ENCODE measurements at places on chromosomes 6 and 20.

DNA sequence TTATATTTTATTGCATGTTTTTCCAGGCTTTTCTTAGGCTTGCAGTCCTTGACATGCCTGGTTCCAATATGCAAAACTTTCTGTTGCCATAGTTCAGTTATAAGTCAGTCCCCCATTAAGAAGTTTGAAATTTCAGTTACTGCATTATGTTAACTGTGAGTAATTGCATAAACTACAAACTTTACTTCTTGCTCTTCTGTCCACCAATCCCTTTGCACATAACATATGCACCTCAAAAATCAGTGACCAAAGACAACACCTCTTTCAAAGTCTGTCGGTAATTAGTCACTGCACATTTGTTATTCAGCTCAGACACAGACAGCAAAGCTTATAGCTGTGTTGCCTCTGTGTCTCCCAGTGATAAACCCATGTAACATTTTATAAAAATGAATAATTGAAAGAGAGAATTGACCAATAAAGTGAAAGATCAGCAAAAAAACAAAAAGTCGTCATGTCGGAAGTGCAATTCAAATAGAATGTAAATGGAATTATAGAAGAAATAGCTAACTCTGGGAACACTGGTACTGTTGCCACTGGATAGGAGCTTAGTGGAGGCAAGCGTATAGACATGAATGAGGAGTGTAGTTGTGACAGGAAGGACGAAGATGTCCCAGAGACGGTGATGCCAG lies 50.3 kb upstream of the BTBD3 start:
- no peak for DNase-seq

GRCh38 chr6:24927277-24927955 lies 8.3 kb downstream of the RIPOR2 start:
- DNase-seq, result no peak

GRCh38 chr6:139905404-139906052 lies 531.1 kb upstream of the CITED2 start:
- no peak for DNase-seq

DNA sequence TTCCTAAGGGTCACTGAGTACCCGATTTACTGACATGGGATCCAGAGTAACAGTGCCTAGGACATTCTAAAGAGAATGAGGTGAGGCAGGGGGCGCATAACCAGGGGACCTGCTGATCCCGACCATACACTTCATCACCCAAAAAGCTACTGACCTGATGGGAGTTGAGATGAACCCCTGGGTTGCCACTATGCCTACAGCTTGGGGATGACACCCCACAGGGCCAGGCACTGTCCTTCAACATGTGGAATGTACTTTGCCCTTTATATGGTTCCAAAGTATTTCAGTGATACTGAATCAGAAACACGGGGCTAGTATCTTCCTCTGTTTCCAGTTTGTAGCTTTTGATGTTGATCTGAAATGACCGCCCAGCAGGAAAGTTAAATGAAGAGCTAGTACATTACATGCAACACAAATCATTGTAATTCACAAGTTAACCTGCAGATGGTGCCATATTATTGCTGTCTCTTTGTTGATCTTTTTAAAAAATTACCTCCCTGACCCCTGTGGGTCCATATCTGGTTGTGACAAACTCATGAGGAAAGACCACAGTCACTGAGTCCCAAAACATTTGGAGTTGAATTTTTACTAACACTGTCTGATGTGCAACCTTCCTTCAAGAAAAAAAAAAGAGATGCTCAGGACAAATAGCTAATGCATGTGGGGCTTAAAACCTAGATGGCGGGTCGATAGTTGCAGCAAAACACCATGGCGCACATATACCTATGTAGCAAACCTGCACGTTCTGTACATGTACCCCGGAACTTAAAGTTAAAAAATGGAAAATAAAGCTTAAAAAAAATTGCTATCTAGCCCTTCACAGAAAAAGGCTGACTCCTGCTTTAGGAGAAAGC lies 42.7 kb upstream of the GCNT2 start:
- no peak for DNase-seq

DNA sequence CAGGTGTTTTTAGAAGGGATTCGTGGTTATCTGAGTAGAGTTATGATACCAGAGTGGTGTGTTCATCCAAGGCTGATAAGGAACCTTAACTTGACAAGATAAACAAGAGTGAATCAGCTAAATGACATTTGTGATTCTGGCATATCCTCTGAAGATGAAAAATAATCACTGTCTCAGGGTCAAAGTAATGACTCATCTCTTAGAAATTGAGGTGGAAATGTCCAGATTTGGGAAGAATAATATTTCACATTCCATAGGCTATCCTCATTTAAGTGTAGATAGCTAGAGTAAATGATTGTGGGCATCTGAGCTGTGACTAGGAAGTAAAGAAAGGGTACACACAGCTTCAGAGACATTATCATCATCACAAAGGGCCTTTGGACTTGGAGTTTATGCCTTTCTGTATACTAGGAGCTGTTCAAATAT lies 255.7 kb downstream of the GJA1 start:
- DNase-seq, result no peak

GRCh38 chr6:132725947-132726607 lies 12.2 kb upstream of the VNN1 start:
- no peak for DNase-seq

DNA sequence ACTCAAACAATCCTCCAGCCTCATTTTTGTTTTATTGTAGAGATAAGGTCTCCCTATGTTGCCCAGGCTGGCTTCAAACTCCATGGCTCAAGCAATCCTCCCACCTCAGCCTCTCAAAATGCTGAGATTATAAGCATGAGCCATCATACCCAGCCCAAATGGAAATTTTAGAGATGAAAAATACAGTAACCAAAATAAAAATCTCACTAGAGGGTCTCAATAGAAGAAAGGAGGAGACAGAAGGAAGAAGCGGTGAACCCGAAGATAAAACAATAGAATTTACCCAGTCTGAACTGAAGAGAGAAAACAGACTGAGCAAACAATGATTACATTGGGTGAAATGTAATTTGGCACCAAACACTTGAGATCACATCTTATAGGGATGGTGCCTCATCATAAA lies 16.7 kb upstream of the OLIG3 start:
- no peak for DNase-seq

DNA sequence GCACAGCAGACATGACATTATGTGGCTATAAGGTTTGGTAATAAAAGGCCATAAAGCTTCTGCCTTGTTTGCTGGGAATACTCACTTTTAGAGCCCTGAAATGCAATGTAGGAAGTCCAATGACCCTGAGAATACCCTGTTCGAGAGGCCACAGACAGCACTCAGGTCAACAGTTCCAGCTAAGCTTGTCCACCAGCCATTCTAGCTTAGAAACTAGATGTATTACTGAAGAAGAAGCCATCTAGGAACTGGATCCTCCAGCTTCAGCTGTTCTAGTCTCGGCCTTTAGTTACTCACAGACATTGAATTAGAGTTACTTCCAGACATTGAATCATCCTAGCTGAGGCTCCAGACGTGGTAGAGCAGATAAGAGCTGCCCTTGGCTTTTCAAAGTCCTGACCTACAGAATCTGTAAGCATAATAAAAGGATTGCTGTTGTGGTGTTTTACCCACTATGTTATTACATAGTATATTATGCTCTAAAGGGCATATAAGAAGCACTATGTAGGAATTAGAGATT lies 84.9 kb downstream of the MMS22L start:
- DNase-seq, result no peak

DNA sequence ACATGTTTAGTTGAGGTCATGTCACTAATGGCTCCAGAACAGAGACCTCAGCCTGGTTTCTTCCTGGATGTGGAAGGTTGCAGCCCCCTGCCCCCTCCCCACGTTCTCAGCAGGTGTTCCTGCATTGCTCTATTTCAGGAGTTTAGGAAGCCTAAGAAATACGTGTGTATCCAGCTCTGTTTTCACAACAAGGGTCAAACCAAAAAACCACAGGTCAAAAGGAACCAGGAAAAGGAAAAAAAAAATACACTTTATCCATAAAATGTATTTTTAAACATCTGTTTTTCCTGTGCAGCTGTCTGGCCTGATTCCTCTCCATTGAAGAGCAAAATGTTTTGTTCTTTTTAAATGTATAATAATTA lies 107.9 kb upstream of the PLEKHG1 start:
- DNase-seq, result no peak

DNA sequence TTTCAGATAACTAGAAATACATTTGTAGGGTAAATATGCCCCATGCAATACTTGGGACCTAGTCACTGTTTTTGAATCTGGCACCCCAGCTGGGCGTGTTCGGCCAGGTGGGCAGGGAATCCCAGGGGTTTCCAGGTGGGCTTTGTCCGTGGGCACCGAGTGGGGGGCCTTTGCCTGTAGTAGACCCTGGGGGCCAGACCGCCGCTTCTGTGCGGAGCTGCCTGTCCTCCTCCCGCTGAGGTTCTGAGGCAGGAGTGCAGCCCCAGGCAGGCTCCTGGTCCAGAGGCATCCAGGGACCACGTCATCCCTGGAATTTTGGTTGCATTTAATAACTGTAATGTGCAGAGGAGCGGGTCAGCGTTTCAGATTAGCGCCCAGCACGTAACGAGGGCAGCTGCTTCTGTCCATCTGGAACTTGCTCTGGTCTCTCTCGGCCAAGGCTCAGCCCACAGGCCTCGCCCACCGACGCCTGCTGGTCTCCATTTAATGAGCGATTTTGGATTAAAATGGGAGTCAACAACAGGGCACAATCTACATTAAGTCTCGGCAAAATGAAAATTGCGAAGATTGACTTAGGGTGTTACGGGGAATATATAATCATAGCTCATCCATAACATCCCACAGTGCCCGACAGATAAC lies 12.8 kb downstream of the BHLHE23 start:
- DNase-seq, result no peak

GRCh38 chr6:76866091-76866915 lies 597.0 kb downstream of the HTR1B start:
- DNase-seq, result no peak

DNA sequence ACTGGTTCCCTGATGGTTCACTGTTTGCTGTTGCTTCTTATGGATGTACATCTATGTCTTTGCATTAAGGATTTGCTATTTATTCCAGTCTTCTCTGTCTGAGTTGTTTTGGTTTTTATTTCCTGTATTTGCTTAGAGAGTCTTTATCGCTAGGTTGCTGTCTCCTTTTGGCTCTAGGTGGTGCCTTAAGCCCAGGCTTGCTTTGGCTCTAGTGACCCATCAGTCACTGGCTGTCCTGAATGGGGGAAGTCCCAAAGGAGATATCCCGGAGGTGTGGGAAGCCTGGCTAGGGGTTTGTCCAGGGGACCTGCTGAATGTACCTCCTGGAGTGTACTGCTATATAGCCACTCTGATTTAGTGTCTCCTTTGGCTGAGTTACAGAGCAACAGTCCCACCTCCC lies 53.4 kb downstream of the MCHR2 start:
- DNase-seq, result no peak

DNA sequence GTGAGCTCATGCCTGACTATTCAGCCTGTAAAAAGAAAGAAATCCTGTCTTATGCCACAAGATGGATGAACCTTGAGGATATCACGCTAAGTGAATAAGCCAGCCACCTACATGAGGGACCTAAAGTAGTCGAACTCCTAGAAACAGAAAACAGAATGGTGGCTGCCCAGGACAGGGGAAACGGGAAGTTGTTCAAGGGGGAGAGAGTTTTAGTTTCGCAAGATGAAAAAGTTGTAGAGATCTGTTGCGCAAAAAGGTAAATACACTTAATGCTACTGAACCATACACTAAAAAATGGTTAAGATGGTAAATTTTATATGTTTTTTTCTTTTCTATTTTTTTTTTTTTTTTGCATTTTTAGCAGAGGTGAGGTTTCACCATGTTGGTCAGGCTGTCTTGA lies 74.1 kb upstream of the RALY start:
- no peak for DNase-seq

DNA sequence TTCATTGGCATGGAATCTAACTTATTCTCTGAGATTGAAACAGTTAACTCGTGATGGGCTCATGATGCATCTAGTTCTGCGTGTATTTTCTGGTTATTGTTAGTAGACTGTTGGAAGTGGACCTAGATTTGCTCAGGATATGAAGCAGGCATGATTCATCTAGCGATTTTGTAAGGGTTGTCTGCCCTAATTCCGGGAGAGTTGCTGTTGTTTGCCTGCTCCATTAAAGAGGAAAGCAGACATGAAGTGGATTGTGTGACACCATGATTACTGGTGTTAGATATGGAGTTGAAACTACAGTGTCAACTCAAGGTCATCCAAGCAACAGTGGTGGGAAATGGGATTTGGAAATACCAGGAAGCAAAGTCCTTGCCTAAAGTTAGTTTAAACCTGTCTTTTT lies 41.0 kb downstream of the SOX4 start:
- DNase-seq, result no peak

DNA sequence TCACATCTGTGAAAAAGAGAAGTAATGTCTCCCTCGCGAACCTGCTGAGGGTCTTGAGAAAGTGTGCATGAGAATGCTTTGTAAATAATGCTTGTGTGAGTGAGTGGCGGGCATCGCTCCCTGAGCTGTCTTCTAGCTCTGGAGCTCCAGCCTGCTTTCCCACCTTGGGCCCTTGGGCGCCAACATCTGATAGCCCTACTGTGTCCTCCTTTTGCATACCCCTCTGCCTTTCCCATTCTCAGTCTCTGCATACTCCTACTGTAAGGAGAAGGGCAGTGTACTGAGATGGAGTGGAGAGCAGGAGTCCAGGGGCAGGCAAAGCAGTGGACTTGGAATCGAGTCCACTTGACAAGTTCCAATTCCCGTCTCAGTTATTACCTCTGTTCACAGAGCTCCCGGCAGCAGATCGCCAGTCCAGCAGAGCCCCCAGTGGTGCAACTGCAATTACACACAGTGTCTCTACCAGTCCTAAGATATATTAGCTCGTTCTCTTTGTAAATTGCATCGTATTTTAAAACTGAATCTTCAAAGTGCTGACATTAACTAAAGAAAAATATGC lies 847 bp upstream of the NCR2 start:
- no peak for DNase-seq

DNA sequence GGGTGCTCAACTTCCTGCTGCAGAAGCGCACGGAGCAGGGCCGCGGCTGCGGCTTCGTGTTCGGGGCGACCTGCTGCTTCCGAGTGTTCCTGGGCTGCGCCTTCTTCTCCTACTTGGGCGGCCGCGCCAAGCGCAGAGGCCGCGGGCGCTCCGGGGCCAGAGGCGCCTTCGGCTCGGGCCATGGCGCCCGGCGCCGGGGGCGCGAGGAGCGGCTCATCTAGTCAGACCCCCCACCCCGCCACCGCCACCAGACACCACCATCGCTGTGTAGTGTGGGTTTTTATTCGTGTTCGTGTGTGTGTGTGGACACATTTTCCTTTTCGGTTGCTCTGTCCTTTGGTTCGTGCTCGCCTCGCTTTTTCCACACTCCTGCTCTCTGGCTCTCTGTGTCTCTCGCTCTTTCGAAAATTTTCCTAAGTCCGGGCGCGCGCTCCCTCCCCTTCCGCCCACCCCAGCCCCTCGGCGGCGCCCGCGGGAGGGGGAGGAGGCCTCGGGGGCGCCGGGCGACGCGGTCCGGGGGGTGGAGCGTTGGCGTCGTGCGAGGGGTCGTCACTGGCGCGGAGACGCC lies 38.1 kb downstream of the GNAS start:
- DNase-seq, result peak; percentile 58
